ENCODE measurements at places on chromosomes 16 and 17.

DNA sequence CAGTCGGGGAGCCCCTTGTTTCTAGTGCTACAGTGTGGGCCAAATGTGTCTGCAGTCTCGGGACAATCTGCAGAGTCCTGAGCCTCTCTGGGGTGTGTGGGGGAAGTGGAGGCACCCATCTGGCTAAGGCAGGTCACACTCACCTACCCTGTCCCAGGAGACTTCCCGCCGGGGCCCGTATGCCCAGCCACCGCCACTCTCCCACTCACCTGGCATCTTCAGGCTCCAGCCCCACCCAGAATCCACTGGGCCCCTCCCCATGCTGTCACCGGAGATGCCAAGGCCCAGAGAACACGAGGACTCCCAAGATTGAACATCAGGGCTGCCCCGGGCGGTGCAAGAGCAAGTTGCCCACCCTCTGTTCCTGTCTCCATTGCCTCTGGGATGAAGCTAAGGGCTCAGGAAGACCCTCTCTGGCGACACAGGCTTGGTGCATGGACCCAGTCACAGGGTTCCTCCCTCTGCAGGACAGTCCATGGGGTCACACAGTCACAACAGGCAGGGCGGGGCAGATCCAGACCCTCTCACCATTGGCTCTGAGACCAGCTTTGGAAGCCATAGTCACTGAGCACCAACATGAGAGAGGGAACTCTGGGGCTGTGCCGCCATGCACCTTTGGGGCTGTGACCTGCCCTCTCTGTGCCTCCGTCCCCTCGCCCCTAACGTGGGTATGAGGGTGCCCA is 38.1 kb downstream of the SREBF1 start:
- no peak for DNase-seq

DNA sequence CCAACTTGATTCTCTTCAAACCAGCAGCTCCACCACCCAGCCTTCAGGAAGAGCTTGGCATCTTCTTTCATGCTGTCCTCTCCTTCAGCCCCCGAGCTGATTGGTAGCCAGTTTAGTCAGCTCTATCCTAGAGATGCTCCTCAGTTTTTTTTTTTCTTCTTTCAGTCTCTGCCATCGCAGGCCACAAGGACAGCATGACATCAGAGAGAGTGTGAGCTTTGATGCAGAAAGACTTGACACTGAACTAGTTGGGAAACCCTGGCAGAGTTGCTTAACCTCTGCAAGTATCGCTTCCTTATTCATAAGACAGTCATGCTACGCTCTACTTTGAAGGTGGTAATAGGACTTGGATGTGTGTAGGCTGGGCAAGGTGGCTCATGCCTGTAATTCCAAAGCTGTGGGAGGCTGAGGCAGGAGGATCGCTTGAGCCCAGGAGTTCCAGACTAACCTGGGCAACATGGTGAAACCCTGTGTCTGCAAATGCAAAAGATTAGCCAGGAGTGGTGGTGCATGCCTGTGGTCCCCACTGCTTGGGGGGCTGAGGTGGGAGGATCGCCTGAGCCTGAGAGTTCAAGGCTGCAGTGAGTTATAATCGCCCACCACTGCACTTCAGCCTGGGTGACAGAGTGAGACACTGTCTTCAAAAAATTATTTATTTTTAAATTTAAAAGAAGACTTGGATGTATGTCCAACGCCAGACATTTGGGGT is 2.6 kb downstream of the CD300LB start:
- peak; percentile 5 for DNase-seq

DNA sequence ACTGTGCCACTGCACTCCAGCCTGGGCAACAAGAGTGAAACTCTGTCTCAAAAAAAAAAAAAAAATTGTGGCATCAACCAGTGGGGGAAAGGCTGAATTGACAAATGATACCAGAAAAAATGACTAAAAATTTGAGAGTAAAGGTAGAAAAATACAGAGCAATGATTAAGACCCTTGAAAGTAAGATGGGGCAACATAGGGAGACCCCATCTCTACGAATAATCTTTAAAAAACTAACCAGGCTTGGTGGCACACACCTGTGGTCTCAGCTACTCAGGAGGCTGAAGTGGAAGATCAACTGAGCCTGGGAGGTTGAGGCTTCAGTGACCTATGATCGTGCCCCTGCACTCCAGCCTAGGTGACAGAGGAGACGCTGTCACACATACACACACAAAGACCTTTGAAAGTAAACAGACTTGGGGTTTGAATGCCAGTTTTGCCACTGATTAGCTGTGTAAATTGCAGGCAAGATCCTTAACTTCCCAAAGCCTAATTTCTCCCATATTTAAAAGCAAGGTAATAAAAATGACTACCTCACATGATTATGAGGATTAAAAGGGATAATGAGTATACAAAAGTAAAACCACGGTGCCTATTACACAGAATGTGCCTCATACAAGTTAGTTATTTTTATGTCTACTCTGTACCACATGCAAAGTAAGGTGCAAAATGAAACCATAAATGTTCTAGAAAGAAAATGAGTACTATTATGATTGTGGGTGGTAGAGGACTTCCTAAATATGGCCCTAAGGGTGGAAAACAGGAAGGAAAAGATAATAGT is 21.7 kb upstream of the PAFAH1B1 start:
- no peak for DNase-seq

DNA sequence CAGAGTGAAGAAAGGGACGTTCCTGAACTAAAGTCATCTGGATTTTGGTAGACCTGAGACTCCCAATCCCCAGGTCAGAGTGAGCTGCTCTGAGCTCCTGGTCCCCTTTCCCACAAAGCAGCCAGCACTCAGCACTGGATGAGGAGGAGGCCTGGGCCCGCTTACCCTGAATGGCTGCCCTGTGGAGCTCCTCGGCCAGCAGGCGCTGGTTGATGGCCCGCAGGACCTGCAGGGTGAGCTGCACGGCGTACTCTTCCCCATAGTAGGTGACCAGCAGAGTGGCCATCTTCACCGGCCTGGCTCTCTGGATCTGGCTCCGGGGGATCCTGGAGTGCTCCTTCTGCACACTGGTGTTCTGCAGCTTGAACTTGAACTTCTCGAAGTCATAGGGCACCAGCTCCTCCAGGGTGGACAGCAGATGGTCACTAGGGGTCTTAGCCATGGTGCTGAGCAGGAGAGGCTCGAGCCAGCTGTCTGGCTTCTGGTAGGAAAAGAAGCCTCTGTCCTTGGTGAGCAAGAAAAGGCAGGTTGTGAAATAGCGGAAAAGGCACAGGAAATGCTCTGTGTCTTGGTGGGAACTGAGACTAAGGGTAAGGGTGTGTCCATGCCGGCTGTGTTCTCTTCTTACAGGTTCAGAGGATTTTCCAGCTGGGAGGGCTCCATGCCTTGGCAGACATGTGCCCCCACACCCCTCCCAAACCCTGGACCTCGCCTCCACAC is at the start of gene MEFV:
Gene MEFV (minus strand): TSS at position 488 of the 720 bp plus-strand sequence. CDS start 46 bp downstream, at position 442.
- no peak for DNase-seq

GRCh38 chr16:73764321-73764720 is 532.3 kb upstream of the PSMD7 start:
- no peak for DNase-seq

DNA sequence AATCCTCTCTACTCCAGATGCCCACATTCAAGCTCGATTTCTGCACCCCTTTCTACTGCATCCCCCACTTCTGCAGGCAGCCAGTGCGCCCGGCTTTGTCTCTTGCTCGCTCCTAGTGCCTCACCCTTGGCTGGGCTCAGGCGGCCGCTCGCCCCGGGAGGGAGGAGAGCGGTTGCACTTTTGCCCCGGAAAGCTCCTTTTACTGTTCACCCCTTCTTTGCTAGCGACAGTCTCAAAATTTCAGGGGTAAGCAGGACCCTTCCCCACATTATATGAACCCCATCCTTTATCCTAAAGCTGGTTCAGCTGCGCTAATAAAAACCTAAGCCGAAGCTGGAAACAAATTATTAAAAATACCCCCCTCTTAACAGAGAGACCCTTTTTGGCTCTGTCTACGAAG is 1.0 kb downstream of the HOXB5 start:
- no peak for DNase-seq

DNA sequence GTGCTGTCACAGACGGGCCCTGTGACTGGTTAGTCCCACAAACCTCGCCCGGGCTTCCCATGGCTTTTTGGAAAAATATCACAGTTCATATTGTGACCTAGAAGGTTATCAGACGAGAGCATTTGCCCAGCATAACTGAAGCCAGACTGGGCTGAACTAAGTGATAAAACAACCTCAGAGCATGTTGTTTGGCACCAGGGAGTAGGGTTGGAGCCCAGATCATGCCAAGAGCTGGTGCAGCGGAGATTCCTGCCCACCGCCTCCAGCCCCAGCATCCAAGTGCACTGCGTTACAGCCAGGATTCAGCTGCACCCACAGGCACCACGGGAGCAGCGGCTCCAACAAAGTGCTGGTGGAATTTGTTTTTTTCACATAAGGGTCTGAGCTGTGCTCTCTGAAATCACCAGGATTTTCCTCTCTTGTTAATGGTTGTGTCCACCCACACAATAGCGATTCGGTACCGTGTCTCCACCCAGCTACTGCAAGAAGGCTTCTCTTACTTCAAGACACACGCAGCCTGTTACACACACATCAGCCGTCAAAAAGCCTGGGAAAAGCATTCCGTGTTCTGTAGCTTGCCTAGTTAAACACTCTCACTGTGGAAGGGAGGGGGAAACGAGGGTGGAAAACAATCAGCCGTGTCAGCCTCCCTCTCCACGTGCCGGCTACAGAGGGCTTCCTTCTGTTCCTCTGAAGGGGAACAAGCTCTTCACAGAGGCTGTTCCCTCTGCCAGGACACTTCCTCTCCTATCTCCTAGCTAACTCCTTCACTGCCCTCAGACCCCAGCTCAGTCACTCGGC is 273.8 kb downstream of the C16orf95 start:
- DNase-seq: no peak

All from iPS-NIHi11 (cell line).